Cerebellar cortex (tissue), 1 donor: ENCODE measurements at places on chromosomes 16 and 17.

GRCh38 chr17:55463600-55463999 is 42.0 kb upstream of the MMD start:
- DNase-seq: no peak

DNA sequence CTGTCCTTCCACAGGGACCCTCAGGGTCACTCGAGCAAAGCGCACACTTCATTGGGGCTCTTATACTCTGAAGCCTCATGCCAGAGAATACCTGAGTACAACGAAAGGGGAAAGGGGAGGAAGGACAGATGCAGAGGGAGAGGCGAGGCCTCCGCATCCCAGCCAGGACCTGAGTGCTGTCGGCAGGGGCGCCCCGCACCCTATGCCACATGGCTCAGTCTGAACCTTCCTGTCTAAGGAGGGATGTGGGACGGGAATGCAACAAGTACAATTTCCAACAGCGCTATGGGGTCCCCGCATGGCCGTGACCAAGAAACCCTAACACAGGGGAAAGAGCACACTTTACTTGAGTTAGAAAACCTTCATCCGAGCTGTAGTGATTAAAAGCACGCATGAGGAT is 39.8 kb upstream of the FAAP100 start:
- no peak for DNase-seq

- DNase-seq: peak; percentile 87
Observed at GRCh38 chr17:78108726-78109488, 19.6 kb downstream of the TMC6 start.

DNA sequence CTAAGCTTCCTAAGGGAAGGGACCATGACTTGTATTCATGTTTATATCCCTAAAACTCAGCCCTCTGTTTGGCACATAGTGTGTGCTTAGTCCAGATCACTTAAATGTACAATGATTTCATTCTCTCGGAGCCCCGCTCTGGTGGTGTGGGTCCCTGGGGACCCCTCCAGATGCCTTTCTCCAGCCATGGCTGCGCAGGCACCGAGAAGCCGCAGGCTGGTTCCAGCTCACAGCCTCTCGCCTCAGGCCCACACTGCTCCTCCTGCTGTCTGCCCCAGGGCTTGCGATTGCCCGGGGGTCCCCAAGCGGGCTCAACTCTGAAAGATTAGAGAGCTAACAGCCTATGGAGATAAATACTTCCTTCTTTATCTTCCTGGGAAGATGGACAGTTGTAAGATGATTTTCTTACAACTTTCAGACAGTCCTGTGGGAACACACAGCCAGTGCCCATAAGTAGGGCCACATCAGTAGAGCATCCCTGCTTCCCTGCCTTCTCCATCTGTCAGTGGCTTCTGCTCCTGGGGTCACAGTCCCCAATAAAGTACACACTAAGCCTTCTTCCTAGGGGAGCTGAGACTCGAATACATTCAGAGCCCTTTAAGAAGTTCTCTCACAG is 66.2 kb downstream of the CENPV start:
- DNase-seq: no peak

- no peak for DNase-seq
Observed at GRCh38 chr17:49407086-49407485, 7.6 kb downstream of the PHB1 start.

GRCh38 chr16:66976746-66977145 is 11.6 kb upstream of the CES4A start:
- DNase-seq: no peak

DNA sequence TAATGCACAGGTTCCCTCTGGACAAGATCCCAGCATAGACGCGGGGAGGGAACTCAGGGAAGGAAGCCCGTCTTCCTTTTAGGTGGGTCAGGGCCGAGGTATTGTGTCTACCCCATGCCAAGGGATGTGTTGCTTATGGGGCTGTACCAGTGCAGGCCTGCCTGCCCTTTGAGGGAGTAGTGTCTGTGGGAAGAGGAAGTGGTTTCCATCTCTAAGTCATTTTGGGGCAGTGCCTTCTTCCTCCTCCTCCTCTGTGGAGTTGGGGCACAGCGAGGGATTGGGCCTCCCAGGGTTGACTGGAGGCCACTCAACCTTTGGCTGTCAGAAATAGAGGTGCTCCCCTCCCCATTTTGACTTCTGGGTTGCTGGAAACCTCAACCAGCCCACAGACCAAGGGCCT is 26.5 kb downstream of the GJD3 start:
- DNase-seq: no peak

DNA sequence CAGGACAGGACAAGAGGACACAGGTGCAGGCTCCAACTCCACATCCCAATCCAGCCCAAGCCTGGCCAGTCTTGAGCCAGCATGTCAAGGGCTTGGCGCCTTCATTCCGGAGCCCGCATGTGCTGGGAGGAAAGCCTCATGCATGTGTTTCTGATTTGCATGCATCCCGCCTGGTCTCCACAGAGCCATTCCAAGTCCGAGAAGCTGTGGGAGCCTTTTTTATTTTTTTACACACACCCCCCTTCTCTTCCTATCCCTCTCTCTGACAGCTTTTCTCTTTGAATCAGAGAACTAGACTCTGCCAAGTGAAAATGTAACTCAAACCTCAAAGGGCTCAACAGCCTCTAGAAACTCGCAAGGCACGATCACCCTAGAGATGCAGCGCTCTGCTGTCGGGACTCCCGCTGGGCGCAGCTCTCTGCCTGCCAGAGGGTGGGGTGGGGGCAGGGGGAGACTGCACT is 45.1 kb downstream of the NOG start:
- peak; percentile 3 for DNase-seq

DNA sequence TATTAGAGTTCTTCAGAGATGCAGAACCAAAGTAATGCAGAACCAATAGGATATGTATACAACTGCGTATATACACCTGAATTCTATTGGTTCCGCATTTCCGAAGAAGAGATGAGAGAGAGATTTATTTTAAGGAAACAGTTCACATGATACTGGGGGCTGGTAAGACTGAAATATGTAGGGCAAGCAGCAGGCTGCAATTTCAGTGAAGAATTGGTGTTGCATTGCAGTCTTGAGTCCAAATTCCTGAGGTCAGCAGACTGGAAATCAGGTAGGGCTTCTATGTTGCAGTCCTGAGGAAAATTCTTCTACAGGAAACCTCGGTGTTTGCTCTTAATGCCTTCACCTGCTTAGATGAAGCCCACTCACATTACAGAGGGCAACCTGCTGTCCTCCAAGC is 128.2 kb upstream of the MED13 start:
- DNase-seq: no peak
